ENCODE measurements at places on chromosomes 1 and 21.

GRCh38 chr1:6577831-6578525 lies 1.8 kb upstream of the ZBTB48 start:
- no peak for DNase-seq

DNA sequence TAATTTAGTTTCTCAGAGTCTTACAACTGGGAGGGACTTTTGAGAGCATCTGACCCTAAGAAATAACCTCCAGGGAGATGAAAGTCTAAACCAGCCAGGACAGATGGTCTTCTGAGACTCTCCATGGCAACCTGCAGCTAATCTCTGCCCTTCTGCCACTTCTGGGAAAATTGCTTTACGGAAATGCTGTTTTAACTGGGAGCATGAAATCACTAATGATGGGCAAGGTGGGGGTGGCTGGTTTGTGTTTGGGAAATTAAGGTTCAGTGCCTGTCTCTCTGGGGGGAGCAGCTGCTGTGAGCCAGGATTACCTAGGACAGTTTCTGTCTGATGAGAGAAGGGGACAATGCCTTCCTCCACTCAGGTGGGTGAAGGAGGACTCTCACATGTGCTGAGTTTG lies 33.2 kb downstream of the ROR1 start:
- no peak for DNase-seq

GRCh38 chr1:177248258-177248657 lies 77.5 kb downstream of the BRINP2 start:
- DNase-seq: no peak

GRCh38 chr1:114530224-114530623 lies 19.2 kb upstream of the TRIM33 start:
- DNase-seq: no peak

DNA sequence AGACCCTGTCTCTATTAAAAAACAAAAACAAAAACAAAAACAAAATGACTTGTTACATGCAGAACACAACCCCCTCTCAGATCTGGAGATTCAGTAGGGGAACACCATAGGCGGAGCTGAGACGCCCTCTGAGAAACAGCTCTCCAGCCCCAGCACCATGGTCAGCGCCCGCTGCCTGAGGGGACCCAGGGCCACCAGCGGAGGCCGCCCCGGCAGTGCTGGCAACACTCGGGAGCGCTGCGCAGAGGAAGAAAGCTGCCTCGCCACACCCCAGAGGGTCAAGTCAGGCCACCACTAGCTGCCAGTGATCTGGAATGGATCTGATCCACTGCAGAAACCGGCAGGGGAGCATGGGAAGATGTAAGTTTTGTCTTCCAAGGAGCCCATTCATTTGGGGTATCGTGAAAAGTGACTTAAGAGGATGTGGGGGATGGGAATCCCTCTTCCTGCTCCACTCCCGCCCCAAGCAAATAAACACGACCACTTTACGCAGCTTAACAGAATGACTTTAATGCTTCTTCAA lies 3.1 kb downstream of the ACTA1 start:
- peak; percentile 33 for DNase-seq

- no peak for DNase-seq
Measured at GRCh38 chr1:42259059-42259738, 75.8 kb downstream of the FOXJ3 start.

DNA sequence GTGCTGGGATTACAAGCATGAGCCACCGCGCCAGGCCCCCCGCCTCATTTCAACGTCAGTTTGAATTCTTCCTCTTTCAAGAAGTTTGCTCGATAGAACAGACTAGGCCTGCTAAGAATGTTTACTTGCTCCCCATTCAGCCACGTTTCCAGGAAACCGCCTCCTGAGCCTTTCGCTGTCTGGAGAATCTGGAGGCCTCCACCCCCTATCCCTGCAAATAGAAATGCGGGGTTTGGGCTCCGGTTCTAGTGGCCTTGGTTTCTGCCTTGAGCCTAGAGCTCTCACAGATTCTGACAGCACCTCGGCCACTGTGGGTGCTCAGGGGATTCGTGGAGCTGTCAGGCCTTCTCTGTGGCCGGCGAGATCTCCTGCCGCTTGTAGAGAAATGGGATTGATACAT lies 84.3 kb downstream of the UBIAD1 start:
- no peak for DNase-seq

- DNase-seq: peak; percentile 87
Measured at GRCh38 chr1:209769171-209769904, 13.5 kb downstream of the TRAF3IP3 start.

DNA sequence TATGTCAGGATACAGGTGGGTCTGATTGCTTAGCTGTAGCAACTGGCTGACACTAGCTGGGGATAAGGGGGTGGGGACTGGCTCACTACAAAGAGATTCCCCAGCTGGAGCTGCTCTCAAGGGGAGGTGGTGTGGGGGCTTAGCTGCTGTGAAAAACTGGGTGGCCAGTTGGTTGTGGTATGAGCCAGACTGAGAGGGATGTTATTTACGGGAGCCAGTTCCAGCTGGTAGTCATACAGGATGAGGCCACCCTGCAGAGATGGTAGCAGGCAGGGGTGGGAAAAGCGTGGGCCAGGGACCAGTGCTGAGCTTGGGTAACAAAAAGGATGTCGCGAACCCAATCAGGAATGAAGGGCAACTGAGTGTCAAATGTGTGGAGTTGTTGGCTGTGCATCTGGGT lies 204.0 kb upstream of the C21orf91 start:
- DNase-seq: no peak

DNA sequence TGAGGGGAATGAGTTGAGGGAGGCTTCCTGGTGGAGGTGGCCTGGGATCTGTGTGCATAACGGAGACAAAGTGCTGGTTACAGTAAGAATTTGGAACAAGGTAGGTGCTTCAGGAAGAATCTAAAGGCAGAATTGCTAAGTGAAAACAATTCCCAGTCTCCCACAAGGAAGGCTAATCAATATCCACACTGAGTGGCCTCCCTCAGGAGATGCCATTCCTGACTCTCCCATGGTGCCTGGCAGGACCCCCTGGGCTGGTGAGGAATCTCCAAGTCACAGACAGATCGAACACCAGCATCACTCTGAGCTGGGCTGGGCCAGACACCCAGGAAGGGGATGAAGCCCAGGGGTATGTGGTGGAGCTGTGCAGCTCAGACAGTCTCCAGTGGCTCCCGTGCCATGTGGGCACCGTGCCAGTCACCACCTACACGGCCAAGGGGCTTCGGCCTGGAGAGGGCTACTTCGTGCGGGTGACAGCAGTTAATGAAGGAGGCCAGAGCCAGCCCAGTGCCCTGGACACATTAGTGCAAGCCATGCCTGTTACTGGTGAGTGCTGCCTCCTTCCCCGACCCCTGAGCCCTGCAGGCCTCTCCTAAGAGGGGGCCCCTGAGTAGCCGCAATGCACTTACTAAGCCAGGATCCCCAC lies 30.7 kb downstream of the IGFN1 start:
- no peak for DNase-seq

GRCh38 chr1:14603645-14604044 lies 5.2 kb downstream of the KAZN start:
- no peak for DNase-seq

DNA sequence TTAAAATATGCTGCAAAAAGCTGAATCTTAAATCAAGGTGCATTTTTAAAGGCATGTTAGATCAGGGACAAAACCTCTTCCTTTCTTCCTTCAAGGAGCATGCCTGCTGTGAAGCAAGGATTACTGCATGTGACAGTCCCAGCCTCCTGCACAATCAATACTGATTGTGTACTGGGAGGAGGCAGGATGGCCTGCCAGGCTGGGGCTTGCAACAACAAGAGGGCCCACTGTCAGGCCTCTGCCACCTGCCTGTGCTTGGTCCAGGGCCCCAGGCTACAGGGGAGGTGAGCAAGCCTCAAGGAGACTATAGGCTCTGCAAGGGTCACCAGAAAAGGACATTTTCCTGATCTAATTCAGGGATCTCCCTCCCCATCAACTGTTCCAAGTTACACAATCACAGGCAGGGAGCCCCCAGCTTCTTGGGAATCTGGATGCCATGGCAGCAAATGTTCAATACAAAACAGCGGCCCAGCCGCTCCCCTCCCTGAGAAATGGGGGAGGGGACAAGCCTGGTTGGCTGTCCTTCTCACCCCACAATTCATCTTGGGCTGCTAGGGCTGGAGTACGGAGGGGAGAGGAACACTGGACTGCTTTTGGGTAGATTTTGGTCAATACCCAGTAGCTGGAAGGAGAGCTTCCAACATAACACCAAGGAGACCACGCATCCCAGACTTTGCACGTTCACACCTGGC lies 76.7 kb downstream of the SSBP3 start:
- no peak for DNase-seq

DNA sequence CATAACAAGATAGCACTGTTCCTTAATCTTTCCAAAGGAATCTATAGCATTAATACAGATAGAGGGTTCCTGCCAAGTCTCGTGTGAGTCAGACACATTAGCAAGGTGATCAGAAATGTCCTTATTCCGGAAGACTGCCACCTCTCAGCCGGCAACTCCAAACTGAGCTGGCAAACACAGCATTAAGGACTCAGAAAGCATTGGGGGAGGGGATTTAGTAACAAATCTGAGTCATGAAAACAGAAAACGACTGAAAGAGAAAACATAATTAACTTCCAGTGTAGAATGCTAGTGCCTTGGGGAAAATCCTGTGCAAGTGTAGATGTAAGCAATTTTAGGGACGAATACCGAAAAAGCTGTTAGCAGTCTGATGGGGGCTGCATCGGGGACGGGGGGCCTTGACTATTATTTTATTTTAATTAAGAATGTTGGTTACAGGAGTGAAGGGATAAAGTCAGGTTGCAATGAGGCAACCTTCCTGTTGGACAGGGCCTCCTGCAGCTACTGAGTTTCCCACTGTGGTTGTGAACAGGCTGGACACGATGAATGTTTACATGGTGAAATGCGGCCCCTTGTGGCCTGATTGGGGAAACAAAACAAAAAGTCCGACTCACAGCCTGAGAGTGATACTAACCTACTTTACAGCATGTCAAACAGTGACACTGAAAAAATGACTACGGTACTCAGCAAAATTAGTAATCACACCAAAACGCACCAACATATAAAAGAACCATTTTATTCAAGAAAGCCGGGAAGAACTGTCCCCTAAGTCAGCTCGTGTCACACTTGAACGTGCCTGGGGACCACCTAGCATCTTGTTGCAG lies 20.7 kb downstream of the MIS18A start:
- DNase-seq: peak; percentile 73

DNA sequence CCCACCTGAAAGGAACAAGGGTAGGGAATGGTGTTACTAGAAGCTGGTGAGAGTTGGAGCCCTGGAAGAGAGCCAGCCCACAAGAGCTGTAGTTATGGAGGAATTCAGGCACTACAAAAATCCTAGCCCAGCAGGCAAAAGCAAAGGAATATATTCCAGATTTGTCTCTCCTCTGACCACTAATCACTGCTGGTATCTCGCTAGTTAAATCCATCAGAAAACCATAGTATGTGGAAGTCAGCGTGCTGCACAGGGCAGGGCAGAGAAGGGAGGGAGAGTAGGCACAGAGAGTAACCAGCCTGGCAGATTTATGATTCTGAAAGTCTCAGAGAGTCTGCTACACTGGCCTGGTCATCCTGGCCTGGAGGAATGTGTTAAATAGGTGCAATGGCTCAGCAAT lies 88.6 kb downstream of the SELENOF start:
- no peak for DNase-seq
